ENCODE measurements at places on chromosomes 5 and 9.

DNA sequence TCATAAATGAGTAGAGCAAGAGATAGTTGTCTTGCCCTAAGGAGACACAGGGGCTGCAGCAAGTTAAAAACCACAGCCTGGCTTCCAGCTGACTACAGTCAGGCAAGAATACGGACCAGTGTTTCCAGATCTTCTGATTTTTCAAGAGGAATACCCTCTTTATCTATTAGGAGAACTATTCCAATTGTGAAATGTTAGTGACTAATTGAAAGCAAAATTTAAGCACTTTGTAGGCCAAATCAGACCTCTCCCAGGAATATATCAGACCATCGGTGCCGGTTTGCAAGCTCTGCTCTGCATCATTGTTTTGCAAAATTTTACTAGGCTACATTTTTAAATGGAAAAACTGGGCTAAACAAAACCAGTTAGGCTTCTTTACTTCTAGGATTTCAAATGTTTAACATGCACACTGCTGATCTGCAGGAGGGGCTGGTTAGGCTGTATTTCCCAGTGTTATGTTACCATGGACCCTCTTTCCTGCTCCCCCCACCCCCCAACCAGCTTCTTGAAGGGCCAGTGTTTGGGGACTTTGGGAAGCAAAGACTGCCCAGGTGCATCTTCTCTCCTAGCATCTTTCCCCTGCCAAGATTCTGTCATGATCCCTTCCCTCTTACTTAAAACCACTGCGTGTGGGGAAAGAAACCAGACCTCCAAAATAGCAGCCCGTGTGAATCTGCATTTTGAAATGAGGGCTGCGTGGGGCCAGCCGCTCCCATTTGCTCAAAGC lies 1.1 kb upstream of the ARSI start:
- no peak for DNase-seq

- DNase-seq: no peak
These were observed 39.0 kb downstream of the GDA start for GRCh38 chr9:72188232-72188631.

DNA sequence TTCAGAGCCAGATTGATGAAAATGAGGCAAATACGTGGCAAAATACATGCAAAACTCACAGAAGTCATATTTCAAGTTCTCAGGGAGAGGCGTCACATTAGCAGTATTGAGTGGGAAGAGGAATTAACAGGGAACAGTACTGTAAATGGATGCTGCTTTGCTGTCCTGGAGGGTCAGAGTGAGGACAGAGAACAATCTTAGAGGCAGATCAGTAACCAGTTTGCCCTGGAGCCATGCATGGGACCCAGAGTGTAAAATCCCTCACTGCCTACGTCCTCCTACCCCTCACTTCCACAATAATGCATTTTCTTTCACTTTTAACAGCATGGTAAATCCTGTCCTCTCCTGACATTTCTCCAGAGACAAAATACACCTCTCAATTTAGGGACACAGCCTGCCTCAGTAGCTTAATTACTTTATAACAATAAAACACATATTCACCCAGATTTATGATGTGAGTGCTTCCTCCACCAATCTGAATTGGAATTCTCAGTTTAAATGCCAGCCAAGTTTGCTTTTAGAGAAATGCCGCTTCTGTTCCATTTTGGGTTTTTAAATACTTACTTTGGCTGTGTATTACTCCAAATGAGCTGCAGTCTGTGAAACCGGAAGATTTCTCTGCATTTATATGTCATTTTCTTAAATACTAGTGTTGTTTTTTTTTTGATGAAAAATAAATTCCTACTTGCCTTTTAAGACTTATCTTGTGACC lies 70.0 kb downstream of the LMNB1 start:
- DNase-seq: no peak

DNA sequence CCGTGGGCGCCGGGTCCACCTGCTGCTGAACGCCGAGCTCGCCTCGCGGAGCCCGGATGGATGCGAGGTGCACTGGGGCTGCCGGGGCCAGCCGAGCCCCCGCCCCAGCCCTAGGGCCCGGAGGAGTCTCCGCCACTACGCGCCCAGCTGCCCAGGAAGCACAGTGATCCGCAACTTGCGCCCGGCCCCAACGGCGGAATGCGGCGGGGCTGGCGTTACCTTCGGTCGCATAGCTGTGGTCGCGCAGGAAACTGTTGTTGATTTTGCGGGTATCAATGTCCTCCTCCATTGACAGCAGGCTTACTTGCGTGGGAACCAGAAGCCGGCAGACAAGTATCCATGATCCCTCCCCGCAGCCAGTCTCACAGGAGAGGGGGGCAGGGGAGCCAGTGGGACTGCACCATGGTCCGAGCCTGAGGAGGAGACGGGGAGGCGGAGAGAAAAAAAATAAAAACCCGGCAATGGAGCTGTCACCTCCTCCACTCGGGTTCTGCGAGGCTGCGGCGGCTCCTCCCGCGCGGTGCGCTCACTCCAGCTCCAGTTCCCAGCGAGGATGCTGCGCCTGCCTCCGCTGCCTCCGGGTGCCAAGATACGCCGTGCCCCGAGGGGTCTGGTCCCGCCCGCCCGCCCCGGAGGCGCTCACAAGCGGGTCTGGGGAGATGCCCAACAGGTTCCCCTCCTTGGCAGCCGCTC lies 628 bp downstream of the PPP2R2B start:
- peak; percentile 8 for DNase-seq

DNA sequence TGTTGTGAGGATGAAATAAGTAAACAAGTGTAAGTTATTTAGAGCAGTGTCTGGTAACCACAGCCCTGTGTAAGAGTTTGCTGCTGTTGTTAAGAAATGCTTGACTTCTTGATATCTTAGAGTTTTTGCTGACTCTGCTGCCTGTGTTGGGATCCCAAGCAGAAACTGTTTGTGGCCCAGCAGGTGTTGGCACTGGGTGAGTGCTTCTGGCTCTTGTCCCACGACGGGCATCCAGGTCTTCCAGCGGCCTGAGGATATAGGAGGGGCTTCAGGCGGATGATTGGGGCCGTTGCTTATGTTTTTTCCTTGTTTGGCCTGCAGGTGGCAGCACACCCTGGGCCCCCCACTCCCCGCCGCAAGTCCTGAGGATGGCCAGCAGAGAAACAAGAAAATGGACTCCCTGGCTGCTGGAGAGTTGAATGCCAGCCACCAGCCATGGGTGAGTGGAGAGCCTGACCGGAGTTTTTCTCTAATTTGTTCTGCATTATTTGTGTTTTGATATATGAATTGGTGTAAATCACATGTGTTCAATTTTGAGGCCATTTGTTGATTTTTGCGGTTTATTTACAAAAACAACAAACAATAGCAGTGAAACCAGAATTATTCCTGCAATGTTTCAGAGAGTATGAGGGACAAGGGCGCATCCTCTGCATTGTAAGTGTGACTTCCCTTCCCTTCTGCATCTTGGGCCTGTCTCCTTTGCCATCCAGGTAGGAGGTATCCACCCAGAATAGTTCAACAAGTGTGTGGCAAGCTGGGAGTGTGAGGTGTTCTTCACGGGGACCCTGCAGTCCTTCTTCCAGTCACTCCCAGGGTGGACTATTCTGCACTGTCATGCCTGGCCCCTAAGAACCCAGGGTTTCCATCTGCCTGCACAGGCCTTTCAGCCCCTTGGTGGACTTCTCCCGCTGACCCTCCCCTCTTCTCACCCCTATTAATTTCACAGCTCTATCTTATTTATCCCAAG lies 50.3 kb downstream of the SLC22A5 start:
- peak; percentile 79 for DNase-seq

GRCh38 chr9:131395157-131396098 lies 1.5 kb downstream of the PRRC2B start:
- DNase-seq: no peak

- no peak for DNase-seq
These were observed 45.9 kb downstream of the AMBP start for GRCh38 chr9:114031948-114032840.

DNA sequence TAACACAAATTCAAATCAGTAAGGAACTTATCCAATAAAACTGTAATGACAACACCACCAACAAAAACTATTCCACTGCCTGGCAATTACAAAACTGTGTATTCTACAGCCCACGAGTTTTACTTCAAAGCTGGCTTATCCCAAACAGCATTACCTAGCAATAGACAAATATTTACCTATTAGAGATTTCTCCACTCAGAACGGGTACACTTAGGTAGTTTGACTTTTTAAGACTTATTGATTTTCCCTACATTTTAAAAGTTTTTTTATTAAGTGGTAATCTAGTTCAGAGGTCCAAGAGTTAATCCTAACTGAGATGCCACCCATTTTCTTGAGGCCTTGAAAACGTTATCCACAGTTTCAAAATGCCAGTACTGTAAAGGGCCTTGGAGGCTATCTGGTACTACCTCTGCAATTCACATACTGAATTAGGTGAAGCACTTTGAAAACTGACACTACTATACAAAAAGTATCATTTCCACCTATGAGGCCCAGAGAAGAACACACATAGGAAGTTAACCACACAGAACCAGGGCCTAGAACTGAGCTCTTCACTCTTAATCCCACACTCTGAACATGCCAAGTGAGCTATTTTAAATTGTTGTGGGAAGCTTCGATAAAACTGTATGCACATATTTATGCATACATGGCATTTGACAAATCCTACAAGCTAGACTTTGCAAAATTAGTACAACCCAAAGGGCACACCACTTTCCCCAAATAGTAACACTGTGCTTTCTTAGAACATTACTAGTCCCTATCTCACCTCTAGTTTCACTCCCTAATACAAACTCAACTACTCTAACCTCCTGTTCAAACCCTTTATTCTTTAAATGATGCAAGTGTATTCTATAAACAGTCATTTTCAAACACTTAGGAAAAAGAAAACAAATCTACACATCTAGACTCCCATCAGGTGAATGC lies 2.1 kb downstream of the NADK2 start:
- DNase-seq: no peak

GRCh38 chr9:129716091-129716490 lies 36.8 kb downstream of the PTGES start:
- DNase-seq: no peak

- DNase-seq: no peak
These were observed 10.8 kb downstream of the CDC37L1 start for GRCh38 chr9:4690144-4690543.

DNA sequence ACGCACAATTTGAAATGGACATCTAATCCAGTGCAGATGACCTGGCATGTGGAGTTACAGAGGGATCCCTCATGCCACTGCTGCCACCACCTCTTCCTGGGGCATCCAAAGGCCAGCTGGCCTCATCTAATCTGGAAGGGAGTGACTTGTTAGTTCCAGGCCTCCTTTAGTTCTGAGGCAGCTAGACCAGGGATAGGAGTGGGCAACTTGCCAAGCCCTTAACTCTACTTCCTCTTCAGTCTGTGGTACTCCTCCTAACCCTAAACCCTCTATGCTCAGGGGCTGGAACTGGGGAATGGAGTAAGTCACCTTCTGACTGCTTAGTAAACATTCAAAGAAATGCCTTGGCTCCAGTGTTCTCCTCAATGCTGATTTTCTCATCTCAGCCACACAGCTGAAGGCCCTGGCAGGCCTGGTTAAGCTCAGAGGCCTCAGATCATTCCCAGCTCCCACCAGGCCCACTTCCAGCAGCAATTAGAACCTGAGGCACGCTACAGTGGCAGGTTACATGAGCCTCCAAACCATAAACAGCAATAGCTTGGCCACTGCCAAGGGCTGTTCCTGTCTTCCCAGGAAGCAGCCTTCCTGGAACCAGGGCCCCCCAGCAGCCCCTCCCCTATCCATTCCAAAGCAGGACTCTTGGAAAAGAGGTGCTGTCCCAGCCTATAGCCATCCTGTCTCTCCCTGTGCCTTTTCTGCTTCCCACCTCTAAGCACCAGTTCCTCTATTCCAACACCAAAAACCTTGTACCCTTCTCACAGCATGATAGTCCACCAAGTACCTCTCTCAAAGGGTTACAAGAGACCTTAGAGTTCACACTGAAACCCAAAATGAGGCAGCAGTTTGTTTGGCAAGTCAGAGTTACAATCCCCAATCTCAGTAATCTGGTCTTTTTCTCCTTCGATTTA lies 2.0 kb downstream of the EIF4EBP3 start:
- no peak for DNase-seq

DNA sequence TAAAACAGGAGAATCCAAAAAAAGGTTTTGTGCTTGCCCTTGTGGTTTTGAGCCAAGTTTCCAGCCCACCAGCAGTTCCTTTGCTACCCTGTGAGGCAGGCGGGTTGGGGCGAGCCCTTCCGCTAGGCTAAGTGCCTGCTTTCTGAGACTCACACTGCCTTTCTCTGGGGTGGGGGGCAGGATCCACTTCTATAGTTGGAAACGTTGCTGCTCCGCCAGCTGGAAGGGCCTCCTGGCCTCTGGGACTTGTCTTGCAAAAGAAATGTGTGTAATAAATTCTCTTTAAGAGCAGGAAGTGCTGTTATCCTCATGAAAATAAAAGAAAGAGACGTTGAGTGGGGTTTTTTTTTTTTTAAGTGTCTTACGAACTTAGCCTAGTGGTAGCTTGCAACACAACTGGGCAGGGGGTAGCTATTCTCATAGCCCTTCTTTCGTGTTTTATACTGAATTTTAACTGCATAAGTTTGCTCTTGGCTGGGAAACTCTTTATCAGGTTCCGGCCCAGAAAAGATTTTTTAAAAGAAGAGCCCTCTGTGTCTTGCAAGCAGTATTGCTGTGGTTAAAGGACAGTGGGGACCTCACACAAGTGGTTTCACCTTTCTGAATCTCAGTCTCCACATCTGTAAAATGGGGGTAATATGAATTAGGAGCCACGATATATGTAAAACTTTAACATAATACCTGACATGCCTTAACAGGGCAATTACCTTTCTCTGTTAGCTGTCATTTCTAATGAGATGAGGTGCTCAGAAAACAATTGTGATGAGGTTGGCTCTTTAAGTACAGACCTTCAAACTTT lies 19.8 kb downstream of the JADE2 start:
- DNase-seq: no peak

GRCh38 chr5:14611737-14612136 lies 30.1 kb downstream of the OTULINL start:
- DNase-seq: no peak

GRCh38 chr5:142753116-142753631 lies 17.0 kb upstream of the ARHGAP26 start:
- no peak for DNase-seq

GRCh38 chr5:81513982-81514381 lies 120.0 kb upstream of the ACOT12 start:
- DNase-seq: no peak

- DNase-seq: no peak
These were observed 267.4 kb downstream of the CHSY3 start for GRCh38 chr5:130171699-130172098.

DNA sequence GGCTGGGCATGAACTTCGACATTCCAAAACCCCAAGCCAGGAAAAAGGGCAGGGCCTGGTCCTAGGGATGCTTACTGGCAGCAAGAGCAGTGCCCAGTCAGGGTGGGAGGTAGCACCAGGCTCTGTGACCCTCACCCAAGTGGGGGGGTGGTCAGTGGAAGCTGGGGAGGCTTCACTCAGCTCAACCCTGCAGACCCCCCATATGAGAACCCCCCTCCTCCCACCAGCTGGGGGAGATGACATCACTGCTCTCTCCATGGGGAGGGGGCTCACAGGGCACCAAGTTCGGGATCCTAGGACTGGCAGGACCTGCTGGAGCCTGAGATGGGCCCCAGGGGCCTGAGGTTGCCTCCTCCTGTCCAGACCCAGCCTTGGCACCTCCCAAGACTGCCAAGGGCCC lies 4.7 kb downstream of the DNLZ start:
- DNase-seq: no peak

All from H4 (cell line).